WERI-Rb-1 (cell line): ENCODE measurements at places on chromosomes 16 and 17.

DNA sequence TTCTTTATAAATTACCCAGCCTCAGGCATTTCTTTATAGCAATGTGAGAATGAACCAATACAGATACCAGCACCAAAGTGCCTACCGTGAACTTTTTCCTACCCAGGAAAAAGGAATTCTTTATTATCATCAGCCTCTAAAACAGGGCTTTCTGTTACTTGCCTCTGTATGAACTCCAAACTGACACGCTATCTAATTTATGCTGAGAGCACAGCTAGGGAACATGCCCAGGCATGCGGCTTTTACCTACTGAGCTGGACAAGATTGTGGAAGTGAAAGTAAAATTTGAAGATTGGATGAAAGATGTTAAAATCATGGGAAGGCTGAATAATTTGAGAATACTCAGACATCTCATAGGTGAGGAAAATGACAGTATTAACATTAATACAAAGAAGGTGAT is 24.4 kb upstream of the ADCY9 start:
- DNase-seq, result peak; percentile 32

DNA sequence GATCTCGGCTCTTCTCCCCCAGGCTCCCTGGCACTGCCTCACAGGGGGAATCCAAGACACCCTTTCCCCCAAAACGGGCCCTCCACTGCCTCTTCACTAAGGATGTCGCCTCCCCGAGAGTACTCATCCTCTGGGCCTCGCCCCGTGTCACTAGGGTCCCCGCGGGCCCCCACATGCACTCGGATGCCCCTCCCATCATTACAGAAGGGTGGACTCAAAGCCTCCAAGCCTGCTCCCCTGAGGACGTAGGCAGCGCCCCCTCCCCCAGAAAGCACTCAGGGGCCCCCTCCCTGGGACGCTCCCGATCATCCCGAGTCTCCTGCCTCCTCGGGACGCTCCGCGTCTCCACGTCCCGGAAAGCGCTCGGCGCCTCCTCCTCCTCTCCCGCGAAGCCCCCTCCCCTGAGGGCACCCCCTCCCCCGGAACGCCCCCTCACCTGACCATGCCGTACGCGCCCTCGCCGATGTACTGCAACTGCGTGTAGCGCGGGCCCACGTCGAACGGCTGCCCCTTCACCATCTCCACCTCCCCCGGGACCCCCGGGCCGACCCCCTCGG is 338 bp downstream of the MAPK3 start:
- no peak for DNase-seq

- DNase-seq, result no peak
Observed at GRCh38 chr17:70098030-70098429, 23.0 kb downstream of the KCNJ16 start.

GRCh38 chr17:61579347-61579746 is 11.7 kb downstream of the NACA2 start:
- DNase-seq, result no peak

DNA sequence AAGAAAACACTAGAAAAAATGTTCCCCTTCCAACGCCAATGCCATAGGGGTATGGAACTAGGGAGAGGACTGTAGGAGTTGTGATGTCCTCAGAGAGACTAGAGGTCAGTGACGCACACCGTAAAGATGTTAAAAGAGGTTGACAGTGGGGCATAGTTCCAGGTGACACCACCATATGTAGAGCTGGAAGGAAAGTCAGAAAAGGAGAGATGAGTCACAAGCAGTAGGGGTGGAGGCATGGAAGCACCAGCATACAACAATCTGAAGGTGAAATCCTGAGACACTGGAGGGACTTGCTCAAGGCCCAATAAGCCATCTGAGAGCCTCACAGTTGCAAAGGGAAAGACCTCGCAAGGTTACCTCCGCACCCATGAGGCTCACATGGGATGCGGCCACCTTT is 76.0 kb downstream of the ZNF18 start:
- no peak for DNase-seq

DNA sequence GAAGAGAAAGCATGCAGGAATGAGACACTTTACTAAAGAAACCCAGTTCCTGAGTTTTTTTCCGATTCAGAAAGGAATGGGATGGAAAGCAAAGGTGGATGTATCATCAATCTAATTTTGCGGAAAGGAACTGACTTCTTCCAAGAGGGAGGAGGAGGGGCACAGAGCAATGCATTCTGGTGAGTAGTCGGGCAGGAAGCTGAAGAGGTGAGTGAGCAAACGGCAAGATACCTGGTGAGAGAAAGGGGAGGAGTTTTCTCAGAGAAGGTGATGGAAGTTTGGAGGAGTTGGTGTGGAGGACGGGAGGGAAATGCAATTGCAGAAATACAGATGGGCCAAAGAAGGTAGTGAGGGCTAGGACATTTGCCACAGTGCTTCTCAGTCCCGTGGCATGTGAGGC is 713.2 kb downstream of the KCNJ2 start:
- no peak for DNase-seq

DNA sequence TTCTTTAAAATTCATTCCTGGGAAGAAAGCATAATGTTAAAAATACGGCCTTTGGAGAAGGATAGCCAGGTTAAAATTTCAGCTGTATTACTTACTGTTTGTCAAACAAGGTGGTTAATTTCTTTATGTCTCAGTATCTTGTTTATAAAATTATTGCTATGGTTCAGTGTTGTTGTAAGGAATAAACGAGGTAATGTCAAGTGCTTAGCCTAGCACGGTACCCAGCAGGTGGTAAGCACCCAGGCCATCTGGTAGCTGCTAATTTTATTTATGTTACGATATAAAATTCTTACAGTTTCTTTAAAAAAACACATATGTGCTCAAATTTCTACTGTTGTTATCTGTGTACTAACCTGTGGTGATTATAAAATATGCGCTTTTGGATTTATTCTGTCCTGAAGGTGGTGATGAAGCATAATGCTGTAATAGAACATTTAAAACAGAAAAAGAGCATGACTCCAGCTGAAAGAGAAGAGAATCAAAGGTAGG is 48.9 kb downstream of the C17orf58 start:
- no peak for DNase-seq

GRCh38 chr16:35744084-35744483 is 2284.7 kb downstream of the TP53TG3F start:
- DNase-seq, result no peak

DNA sequence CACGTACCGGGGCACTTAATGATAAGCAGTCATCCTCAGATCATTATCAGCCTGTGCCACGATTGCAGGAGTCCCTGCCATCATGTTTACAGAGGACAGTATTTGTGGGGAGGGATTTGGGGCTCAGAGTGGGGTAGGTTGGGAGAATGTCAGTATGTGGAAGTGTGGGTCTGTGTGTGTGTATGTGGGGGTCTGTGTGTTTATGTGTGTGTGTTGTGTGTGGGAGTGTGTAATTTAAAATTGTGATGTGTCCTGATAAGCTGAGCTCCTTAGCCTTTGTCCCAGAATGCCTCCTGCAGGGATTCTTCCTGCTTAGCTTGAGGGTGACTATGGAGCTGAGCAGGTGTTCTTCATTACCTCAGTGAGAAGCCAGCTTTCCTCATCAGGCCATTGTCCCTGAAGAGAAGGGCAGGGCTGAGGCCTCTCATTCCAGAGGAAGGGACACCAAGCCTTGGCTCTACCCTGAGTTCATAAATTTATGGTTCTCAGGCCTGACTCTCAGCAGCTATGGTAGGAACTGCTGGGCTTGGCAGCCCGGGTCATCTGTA is 13.5 kb upstream of the EFCAB13 start:
- peak; percentile 21 for DNase-seq

DNA sequence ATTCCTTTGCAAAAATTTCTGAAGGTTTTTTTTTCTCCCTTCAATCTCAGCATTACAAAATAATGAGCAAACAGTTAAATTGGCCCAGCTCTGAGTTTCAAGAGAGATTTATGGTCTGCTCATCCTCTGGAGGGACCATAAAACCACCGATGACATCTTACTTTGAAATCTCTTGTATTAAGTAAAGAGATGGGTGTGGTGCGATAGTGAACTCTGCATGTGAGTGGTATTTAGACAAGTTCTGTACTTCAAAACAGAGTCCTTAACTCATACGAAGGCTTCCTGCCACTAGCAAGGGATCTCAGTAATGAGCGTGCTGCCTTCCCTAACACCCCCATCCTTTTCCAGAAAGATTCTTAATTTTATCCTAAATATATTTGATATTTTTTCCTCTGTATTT is 2.1 kb downstream of the FAM20A start:
- no peak for DNase-seq

- no peak for DNase-seq
Observed at GRCh38 chr17:82979718-82980117, 99.7 kb upstream of the METRNL start.

GRCh38 chr17:69198238-69198637 is 30.4 kb downstream of the ABCA10 start:
- no peak for DNase-seq

GRCh38 chr16:11783319-11784037 is 13.6 kb downstream of the ZC3H7A start:
- DNase-seq, result no peak

GRCh38 chr16:66334853-66335574 is 31.5 kb upstream of the CDH5 start:
- no peak for DNase-seq

DNA sequence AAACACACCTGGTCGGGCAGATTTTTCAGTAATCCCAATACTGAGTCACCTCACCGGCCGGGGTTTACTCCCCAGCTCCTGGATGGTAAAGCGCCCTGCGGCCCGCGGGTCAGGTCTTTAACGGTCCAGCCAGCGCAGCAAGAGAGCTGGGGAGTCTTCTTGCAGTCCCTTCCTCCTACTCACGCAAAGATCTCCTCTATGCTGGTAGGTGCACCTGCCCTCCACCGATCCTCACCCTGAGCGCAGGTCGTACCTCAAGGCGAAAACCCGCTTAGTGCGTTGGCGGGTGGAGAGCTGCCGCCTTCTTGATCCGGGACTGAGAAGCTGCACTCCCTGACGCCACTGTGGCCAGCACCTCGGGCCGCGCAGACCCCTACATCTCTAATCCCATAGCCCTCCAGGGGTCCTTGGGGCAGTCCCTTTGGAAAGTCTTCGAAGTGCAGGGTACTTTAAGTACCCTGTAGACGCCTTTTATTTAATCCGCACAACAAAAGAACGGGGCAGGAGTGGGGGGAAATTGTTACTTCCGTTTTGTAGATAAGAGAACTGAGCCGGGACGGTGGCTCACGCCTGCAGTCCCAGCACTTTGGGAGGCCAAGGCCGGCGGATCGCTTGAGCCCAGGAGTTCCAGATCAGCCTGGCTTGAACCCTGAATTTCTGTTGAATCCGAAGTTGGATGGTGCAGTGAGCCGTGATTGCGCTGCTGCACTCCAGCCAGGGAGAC is 10.4 kb upstream of the HOXB13 start:
- DNase-seq, result peak; percentile 39
